ENCODE measurements at places on chromosomes 7 and 10.
A peak's percentile ranks its signal among the peaks of the same experiment; 100 is the strongest.

DNA sequence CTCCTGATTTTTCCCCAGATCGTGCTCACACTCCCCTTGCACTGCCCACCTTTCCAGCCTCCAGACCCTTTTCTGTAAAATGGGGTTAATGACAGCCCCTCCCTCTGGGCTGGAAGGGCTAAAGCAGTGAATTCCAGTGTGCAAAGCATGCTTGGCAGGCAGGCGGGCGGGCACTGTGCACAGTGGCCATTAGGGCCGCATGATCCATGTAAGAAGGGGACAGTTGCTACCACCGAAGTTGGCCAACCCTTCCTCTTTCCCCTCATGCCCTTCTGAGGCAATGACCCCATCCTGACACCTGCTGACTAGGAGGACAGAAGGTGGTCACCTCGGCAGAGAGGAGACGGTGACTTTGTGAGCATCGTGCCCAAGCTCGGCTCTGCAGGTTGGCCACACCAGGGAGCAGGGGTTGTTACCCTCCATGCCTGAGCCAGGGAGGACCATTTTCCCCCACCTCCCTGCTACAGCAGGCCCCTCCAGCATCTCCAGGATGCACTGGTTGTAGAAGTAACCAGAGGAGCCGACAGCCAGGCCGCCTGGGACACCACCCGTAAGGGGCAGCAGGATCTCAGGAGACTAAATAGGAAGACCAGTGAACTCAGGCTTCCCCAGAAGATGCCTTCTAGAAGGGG is 166.4 kb downstream of the SLIT1 start:
- no peak for DNase-seq
- no peak overlapping the region for H3K27ac ChIP-seq
- no peaks in the 10 kb centered on the region for H3K36me3 ChIP-seq
- no peaks in the 10 kb centered on the region for H3K27me3 ChIP-seq

- no peak for DNase-seq
- H3K27me3 ChIP-seq = no peaks in the 10 kb centered on the region
- H3K27ac ChIP-seq = no peak overlapping the region
- H3K4me1 ChIP-seq = no peaks in the 10 kb centered on the region
- H3K36me3 ChIP-seq = peaks cover 7% of the 10 kb centered on the region
Observed at GRCh38 chr7:134084488-134085144, 42.5 kb upstream of the LRGUK start.

- H3K4me3 ChIP-seq = no peak overlapping the region
- no peak overlapping the region for H3K27ac ChIP-seq
- H3K4me1 ChIP-seq = peaks cover 8% of the 10 kb centered on the region
- H3K27me3 ChIP-seq = no peaks in the 10 kb centered on the region
- DNase-seq = no peak
Observed at GRCh38 chr10:43250615-43251418, 16.0 kb downstream of the RASGEF1A start.

GRCh38 chr10:28985137-28985885 is 303.6 kb upstream of the LYZL1 start:
- peaks cover 2% of the 10 kb centered on the region for H3K27me3 ChIP-seq
- DNase-seq = no peak
- no peak overlapping the region for H3K27ac ChIP-seq
- no peaks in the 10 kb centered on the region for H3K4me1 ChIP-seq
- H3K4me3 ChIP-seq = no peak overlapping the region

GRCh38 chr10:97903128-97904017 is 53.7 kb downstream of the GOLGA7B start:
- no peak overlapping the region for H3K4me3 ChIP-seq
- H3K36me3 ChIP-seq = no peaks in the 10 kb centered on the region
- no peak overlapping the region for H3K27ac ChIP-seq
- peaks cover 16% of the 10 kb centered on the region for H3K27me3 ChIP-seq
- H3K4me1 ChIP-seq = no peaks in the 10 kb centered on the region
- no peak for DNase-seq

- DNase-seq = no peak
- no peaks in the 10 kb centered on the region for H3K27me3 ChIP-seq
- no peaks in the 10 kb centered on the region for H3K36me3 ChIP-seq
- no peak overlapping the region for H3K27ac ChIP-seq
Observed at GRCh38 chr10:7563368-7563767, 103.4 kb downstream of the ITIH5 start.

GRCh38 chr10:62402508-62402907 is 28.3 kb downstream of the ZNF365 start:
- H3K27me3 ChIP-seq = peaks cover 9% of the 10 kb centered on the region
- peaks cover 3% of the 10 kb centered on the region for H3K36me3 ChIP-seq
- H3K4me3 ChIP-seq = no peak overlapping the region
- no peak for DNase-seq
- H3K27ac ChIP-seq = no peak overlapping the region
- H3K4me1 ChIP-seq = no peaks in the 10 kb centered on the region

DNA sequence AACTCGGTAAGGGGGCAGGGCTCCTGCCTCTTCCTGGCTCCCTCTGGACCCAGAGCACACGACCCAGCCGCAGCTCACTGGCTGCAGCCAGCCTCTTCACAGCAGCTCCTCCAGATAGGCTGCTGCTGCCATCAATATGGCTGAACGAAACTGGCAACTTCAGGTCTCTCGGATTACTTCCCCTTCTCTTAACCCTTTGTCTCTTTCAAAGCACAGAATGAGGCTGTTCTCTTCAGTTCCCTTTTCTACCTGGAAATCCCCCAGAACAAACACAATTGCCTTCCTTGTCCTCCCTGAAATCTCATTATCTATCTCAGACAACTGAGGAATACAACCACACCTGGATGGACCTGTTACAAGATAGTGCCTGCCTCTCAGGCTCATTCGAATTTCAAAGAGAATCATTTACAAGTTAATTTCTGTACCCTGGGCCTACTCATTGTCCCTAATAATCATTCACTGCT is 193.4 kb upstream of the MBL2 start:
- no peaks in the 10 kb centered on the region for H3K36me3 ChIP-seq
- no peaks in the 10 kb centered on the region for H3K4me1 ChIP-seq
- DNase-seq = no peak
- H3K4me3 ChIP-seq = no peak overlapping the region
- H3K27ac ChIP-seq = no peak overlapping the region
- H3K27me3 ChIP-seq = no peaks in the 10 kb centered on the region

- H3K27me3 ChIP-seq = no peaks in the 10 kb centered on the region
- H3K27ac ChIP-seq = no peak overlapping the region
- no peaks in the 10 kb centered on the region for H3K4me1 ChIP-seq
- no peaks in the 10 kb centered on the region for H3K36me3 ChIP-seq
Observed at GRCh38 chr10:31822616-31823318, 105.9 kb downstream of the ARHGAP12 start.

DNA sequence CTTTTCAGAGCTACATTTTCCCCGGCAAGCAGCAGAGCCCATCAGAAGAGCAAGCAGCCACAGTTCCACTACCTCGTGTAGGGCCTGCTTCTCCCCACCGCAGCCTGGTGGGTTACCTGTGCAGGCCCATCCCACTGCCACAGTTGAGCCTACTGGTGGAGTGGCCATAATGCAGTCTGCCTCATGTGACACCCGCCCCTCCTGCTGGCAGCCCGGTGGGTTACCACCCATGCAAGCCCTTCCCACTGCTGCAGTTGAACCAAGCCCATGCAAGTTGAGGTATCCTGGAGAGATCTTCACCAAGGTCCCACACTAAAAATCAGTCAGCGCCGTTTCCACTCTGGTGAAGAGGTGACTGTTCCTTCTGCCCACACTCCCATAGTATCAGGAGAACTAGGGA is 32.1 kb upstream of the CNNM1 start:
- H3K4me3 ChIP-seq = no peak overlapping the region
- no peaks in the 10 kb centered on the region for H3K36me3 ChIP-seq
- no peaks in the 10 kb centered on the region for H3K4me1 ChIP-seq
- DNase-seq = no peak
- no peak overlapping the region for H3K27ac ChIP-seq
- H3K27me3 ChIP-seq = peaks cover 5% of the 10 kb centered on the region

- H3K4me3 ChIP-seq = no peak overlapping the region
- H3K4me1 ChIP-seq = no peaks in the 10 kb centered on the region
- no peaks in the 10 kb centered on the region for H3K36me3 ChIP-seq
- no peak overlapping the region for H3K27ac ChIP-seq
- no peak for DNase-seq
Observed at GRCh38 chr7:79236352-79237028, 217.0 kb downstream of the MAGI2 start.

- H3K27me3 ChIP-seq = peaks cover 7% of the 10 kb centered on the region
- DNase-seq = no peak
- no peaks in the 10 kb centered on the region for H3K36me3 ChIP-seq
- H3K27ac ChIP-seq = no peak overlapping the region
- no peak overlapping the region for H3K4me3 ChIP-seq
Observed at GRCh38 chr10:14276210-14276609, 54.5 kb downstream of the FRMD4A start.

- H3K27ac ChIP-seq = peak overlapping the region; percentile 96
- H3K27me3 ChIP-seq = no peaks in the 10 kb centered on the region
- peaks cover 93% of the 10 kb centered on the region for H3K36me3 ChIP-seq
- peak overlapping the region; percentile 92 for H3K4me3 ChIP-seq
Observed at GRCh38 chr7:50309721-50310120, 5.2 kb downstream of the IKZF1 start.

GRCh38 chr10:52807803-52808202 is 35.2 kb upstream of the MBL2 start:
- no peaks in the 10 kb centered on the region for H3K27me3 ChIP-seq
- no peaks in the 10 kb centered on the region for H3K4me1 ChIP-seq
- H3K4me3 ChIP-seq = no peak overlapping the region
- no peaks in the 10 kb centered on the region for H3K36me3 ChIP-seq
- H3K27ac ChIP-seq = no peak overlapping the region

GRCh38 chr7:136074843-136075242 is 97.7 kb upstream of the MTPN start:
- no peak overlapping the region for H3K27ac ChIP-seq
- DNase-seq = no peak
- no peaks in the 10 kb centered on the region for H3K4me1 ChIP-seq
- no peaks in the 10 kb centered on the region for H3K36me3 ChIP-seq
- H3K27me3 ChIP-seq = no peaks in the 10 kb centered on the region

DNA sequence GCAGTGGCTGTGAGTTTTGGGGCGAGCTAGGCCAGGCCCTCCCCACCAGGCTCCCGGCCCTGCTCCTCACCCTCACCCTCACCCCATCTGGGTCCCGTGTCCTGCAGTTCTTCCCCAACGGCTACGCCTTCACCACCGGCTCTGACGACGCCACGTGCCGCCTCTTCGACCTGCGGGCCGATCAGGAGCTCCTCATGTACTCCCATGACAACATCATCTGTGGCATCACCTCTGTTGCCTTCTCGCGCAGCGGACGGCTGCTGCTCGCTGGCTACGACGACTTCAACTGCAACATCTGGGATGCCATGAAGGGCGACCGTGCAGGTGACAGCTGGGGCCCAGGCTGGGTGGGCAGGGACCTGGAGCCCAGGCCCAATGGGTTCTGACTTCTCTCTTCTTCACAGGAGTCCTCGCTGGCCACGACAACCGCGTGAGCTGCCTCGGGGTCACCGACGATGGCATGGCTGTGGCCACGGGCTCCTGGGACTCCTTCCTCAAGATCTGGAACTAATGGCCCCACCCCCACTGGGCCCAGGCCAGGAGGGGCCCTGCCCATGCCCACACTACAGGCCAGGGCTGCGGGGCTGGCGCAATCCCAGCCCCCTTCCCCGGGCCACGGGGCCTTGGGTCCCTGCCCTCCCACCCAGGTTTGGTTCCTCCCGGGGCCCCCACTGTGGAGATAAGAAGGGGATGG is 4.9 kb downstream of the GNB2 start:
- H3K27ac ChIP-seq = no peak overlapping the region
- no peaks in the 10 kb centered on the region for H3K27me3 ChIP-seq
- H3K36me3 ChIP-seq = peaks cover 10% of the 10 kb centered on the region
- no peak overlapping the region for H3K4me3 ChIP-seq
- H3K4me1 ChIP-seq = peaks cover 21% of the 10 kb centered on the region

DNA sequence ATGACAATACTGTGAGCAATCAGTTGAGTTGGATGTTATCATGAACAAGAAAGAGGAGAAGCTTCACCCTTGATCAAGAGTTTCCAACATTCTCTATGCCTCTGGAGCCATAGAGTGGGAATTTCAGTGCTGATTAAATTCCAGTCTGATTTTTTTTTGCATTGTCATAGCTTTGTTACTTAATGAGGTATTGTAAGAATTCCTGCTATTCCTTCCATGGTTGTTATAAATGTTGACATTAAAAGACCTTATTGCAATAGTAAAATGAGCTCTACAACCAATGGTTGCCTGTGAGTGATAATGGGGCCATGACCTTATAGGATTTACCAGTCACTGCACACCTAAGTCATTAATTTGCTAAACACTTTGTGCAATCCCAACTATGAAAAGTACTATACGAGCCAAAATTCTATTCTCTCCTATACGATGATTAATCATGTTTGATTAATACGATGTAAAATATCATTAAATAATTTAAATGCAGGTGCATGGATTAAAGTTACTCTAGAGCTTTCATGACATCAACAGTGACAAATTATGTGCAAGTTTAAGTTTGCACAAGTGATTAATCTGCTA is 353.2 kb upstream of the KLF6 start:
- DNase-seq = no peak
- peaks cover 6% of the 10 kb centered on the region for H3K36me3 ChIP-seq
- H3K27me3 ChIP-seq = no peaks in the 10 kb centered on the region
- H3K27ac ChIP-seq = no peak overlapping the region
- peaks cover 30% of the 10 kb centered on the region for H3K4me1 ChIP-seq
- H3K4me3 ChIP-seq = no peak overlapping the region

DNA sequence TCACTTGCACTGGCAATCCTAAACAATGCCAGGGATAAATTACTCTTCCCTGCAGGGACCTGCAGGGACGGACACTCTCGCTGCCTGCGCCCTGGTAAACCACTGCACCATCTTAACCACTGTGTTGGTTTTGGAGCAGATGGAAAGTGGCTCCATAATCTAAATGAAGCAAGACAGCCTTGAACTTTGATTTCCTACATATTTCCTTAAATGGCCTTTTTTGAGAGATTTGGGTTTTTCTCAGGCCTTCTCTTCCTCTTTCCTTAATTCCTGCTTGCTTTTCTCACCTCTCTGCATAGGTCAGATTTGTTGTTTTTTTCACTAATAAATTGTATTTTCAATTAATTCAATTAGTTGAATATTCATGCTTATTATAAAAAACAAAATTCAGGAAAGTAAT is 2.8 kb downstream of the PILRA start:
- DNase-seq = no peak
- H3K27me3 ChIP-seq = no peaks in the 10 kb centered on the region
- no peak overlapping the region for H3K4me3 ChIP-seq
- H3K27ac ChIP-seq = no peak overlapping the region
- no peaks in the 10 kb centered on the region for H3K36me3 ChIP-seq

DNA sequence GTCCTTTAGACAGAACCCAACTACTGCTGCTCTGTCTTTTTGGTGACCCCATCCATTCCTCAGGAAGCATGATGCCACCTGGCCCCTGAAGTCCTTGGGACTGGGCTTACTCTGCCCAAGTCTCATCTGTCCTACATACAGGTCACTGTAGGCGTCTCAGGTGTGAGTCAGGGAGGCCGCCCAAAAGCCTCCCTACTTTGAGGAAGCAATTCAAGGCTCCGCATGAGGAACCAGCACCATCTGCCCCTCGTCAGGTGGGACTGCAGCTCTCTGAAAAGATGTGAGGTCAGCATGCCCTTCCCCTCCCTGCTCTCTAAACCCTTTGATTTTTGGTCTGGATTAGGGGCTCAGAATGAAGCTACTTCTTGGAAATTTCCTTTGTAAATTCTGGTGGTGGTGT is 354.8 kb downstream of the CXCL12 start:
- H3K4me1 ChIP-seq = no peaks in the 10 kb centered on the region
- H3K27ac ChIP-seq = no peak overlapping the region
- H3K4me3 ChIP-seq = no peak overlapping the region
- peaks cover 12% of the 10 kb centered on the region for H3K27me3 ChIP-seq

Data from activated naive CD8-positive, alpha-beta T cell treated with anti-CD3 and anti-CD28 coated beads, Interleukin-2, amount 50 U/mL, for 24 hours (primary cell).